ENCODE measurements at places on chromosomes 13 and 19.

GRCh38 chr19:48253999-48254398 is 1.7 kb downstream of the CARD8 start:
- DNase-seq = no peak

DNA sequence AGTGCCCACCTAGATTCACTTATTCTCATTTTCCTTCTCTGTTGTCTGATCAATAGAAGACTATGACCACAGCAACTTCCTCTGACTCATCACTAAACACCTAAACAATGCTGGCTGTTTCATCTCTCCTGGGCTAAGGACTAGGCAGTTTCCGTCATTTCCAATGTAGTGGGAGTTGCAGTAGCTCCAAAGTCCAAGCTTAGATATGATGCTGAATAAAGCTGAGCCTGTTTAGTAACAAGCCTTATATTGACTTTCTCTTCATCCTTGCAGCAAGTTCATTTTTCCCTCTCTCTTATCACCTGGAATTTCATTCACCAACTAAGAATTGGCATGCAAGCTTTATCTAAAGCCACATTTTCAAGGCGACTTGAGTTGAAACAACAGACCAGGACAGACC is 53.5 kb upstream of the PCDH9 start:
- no peak for DNase-seq

DNA sequence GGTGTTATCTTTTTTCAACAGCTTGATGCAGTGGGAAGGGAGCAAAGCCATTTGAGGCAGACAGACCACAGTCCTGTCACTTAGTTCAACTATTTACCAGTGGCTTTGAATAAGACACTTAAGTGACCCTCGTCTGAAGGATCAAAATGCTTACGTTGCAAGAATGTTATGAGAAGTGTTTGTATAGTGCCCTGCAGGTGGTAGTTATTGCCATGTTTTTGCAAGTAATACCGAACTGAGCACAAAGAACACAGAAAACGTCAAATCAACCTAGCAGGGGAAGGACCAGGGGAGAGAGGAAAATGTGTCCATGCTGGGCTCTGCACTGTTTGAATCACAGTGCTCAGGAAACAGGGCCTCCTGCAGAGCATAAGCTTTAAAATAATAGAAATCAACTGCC is 2.8 kb downstream of the SOHLH2 start:
- no peak for DNase-seq

DNA sequence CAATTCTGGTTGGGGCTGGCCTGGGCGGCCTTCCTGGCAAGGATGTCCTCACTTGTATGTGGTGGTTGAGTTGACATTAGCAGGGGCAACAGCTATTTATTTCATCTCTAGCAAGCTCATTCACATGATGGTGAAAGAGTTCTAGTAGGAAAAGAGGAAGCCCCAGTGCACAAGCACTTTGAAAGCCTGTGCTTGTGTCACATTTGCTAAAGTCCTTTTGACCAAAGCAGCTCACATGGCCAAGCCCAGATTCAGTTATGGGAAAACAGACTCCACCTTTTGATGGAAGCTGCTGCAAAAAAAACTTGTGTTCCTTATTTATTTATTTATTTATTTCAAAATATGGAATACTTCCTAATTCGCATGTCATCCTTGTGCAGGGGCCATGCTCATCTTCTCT is 17.2 kb downstream of the GTF2F2 start:
- no peak for DNase-seq

- DNase-seq = no peak
These were observed 686 bp downstream of the LENG8 start for GRCh38 chr19:54449701-54450069.

- DNase-seq = peak; percentile 34
These were observed 551 bp downstream of the FZR1 start for GRCh38 chr19:3506384-3507340.

DNA sequence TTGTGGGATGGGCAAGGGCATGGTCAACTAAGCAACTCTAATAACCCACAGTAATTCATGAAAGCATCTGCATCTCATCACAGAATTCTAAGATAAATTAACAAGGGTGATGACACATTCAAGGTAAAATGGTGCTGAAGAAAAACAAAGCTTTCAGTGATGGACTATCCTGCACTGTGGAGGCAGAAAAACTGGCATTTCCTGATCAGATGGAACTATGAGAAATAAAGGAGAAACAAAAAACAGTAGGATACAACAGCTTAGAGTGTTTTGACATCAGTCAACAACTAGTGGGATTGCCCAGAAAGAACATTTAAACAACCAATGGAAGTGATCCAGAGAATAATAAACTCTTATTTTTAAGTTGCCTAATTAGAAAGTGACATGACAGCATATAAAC is 327.0 kb downstream of the KLF5 start:
- no peak for DNase-seq

GRCh38 chr13:37039896-37040295 is 19.6 kb downstream of the SUPT20H start:
- DNase-seq = no peak

DNA sequence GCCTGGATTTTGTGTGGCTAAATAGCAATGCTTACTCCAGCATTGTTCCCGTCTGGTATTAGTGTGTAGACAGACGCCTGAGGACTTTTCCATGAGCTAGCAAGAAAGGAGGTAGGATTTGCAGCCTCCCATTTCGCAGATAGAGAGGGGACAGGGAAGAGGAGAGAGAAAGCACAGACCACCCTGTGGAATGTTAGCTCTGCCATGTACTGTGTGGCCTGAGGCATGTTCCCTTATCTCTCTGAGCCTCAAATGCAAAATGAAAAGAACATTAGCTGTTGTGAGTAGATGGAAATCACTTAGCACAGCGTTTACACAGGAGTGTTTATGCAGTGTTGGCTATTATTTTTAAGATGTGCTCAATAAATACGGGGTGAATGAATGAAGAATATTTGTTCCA is 45.5 kb downstream of the OLFM4 start:
- DNase-seq = no peak

GRCh38 chr13:27783111-27783510 is 9.2 kb upstream of the GSX1 start:
- DNase-seq = no peak

- no peak for DNase-seq
These were observed 43.6 kb downstream of the ANKRD27 start for GRCh38 chr19:32631381-32631780.

- DNase-seq = no peak
These were observed 30.7 kb upstream of the ZFP82 start for GRCh38 chr19:36449059-36449670.

- no peak for DNase-seq
These were observed 5.7 kb upstream of the TNFSF13B start for GRCh38 chr13:108263621-108264355.

- DNase-seq = no peak
These were observed 64.3 kb downstream of the SPRY2 start for GRCh38 chr13:80276371-80277289.

DNA sequence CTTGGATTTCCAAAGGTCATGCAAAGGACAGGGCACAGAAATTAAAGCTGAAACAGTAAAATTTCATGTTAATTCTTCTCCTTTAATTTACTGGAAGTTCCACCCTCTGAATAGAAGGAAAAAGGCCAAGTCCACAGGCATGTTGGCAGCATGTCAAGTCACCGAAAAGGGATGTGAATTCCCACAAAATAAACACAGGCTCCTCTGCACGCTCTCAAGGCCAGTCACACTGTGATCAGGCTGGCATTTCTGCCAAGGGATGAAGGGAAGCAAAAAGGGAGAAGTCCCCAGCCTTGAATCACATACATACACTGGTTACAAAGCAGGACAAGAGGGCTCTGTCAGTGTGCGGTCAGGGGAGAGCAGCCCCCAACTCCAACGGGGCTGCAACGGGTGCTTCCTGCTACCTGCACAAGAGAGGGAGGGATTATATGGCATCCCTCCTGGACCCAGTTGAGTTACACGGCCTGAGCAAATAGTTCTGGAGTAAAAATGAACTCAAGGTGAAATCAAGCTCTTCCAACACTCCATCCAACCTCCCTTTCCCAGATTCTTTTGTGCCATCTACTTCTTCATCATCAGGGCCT is 6.9 kb downstream of the DCLK1 start:
- DNase-seq = no peak

- no peak for DNase-seq
These were observed 184.7 kb upstream of the ARGLU1 start for GRCh38 chr13:106752584-106753170.

DNA sequence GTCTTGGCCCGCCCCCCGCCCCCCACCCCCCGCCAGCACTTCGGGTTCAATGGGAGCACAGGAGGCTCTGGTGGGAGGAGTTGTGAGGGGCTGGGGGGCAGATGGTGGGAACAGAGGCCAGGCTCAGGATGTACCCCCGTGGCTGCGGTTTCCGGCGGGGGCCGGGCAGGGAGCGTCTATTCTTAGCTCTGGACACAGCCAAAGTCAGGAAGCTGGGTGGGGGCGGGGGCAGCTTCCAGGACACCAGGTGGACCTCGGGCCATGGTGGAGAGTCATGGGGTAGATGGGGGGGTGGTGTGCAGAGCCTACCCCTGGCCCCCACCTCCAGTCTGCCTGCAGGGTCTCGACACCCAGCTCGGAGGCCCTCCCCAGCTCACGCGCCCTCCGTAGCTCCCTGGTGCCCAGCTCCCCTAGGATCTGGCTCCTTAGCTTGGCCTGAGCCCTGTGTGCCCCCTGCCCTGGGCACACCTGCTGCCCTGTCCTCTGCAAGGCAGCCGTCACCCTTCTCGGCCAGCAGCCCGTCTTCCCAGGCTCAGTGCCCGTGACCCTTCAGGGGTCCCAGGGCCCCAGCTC is 2.2 kb upstream of the TBXA2R start:
- no peak for DNase-seq

GRCh38 chr19:48543121-48543710 is 8.8 kb upstream of the SULT2B1 start:
- no peak for DNase-seq

GRCh38 chr13:25286308-25286968 is 850 bp downstream of the MTMR6 start:
- DNase-seq = peak; percentile 66

- DNase-seq = peak; percentile 14
These were observed 260.0 kb downstream of the FGF14 start for GRCh38 chr13:102141625-102142472.

- DNase-seq = peak; percentile 56
These were observed 6.6 kb downstream of the ISOC2 start for GRCh38 chr19:55454787-55455243.

- no peak for DNase-seq
These were observed 55.4 kb downstream of the INTS6 start for GRCh38 chr13:51397262-51397941.

- no peak for DNase-seq
These were observed 63.5 kb upstream of the SERP2 start for GRCh38 chr13:44309794-44310757.

GRCh38 chr13:50691681-50692263 is 151.7 kb downstream of the DLEU7 start:
- DNase-seq = no peak

DNA sequence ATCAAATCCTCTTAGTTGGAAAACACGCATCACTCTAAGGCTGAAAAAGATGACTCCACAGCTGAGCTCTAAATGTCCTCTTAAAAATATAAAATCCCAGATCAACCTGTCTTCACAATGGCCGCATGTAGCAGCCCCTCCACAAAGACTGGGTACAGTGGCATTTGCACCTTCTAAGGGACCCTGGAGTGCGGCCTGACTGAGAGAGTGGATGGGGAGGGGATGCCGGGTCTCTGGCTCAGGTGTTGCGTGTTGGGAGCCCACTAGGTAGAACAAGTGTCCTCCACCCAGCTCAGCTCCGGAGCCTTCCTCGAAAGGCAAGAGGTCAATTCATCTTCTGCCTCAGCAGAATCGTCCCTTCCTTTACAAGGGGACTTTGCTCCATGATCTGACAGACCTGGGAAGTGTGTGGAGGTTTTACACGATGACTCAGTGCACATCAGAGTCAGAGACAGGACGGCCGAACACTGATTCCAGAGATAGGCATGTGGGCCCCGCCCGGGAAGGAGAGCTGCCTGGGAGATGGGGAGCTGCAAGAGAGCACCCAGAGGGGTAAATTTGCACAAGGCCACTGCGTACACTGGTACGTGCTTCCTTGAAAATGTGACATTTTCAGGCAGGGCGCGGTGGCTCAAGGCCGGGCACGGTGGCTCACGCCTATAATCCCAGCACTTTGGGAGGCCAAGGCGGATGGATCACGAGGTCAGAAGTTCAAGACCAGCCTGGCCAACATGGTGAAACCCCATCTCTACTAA is 23.5 kb upstream of the SLC15A1 start:
- DNase-seq = no peak

- peak; percentile 83 for DNase-seq
These were observed 3.0 kb downstream of the PPP6R1 start for GRCh38 chr19:55255618-55256423.

- DNase-seq = no peak
These were observed 3.7 kb downstream of the GAS6 start for GRCh38 chr13:113860051-113860664.

DNA sequence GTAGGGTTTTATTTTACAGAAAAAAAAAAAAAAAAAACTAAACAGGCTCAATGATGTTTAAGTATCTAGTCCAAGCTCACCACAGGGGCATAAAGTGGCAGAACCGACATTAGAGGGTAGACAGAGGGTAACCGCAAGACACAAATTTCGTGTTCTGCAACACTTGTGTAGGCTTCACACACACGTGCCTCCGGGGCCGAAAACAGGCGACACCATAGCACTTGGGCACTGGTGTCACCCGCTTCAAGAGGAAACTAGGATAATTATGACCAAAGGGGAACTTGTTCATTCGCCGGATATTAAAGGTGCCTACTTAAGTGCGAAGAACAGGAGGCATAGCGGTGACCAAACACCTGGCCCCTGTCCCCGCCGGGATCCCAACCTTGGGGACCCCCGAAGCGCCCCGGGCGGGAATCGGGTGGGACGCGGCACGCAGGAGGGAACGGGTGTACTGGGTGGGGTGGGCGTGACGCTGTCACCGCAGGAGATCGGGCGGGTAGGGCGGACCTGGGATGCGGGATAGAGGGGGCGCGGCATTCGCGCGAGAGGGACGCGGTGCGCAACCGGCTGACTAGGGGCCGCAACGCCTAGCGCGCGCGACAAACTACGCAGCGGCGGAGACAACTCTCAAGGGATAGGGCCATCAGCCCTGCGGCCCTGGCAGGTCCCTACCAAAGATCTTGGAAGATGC is 558 bp downstream of the MZT1 start:
- peak; percentile 51 for DNase-seq

DNA sequence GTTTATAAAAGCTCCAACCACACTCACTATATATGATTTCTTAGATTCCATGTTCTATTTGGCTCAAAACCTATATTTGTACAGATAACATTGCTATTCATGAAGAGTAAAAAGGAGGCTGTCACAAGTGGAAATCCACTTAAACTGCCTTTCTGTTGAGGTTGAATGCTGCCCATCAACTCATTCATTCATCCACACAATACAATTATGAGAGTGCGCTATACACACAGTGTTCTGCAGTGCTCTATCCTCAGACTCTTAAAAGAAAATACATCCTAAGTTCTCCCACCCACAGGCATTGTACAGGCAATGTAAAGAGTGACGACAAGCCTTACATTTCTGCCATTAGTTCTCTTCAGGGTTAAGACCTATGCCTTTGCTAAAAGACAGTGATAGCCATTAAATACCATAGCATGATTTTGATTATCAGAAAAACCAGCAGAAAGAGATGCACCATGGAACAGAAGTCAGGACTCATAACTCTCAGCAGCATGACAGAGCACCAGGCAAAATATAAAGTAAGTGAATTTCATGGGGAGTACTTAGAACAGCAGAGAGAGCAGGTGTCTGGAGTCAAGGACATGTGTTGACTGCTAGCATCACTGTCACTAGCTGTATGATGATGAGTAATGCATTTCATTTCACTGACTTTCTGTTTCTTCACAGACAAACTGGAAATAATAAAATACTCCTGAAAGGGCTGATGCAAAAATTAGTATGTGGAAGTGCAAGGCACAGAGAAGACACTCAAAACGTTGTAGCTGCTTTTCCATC is 218.0 kb downstream of the RBM26 start:
- no peak for DNase-seq

All from activated CD4-positive, alpha-beta T cell treated with anti-CD3 and anti-CD28 coated beads, Interleukin-10, Interleukin-2, amounts not matched to agents 100 ng/mL and 50 ng/mL, durations not matched to agents 16 hours and 8 hours (primary cell).